Dermis blood vessel endothelial cell (primary cell): ENCODE measurements at places on chromosomes 4 and X. TPM values are rescaled to one million over a fixed set of nuclear protein-coding genes. Genes with fewer than 3 reads are reported as not detected.

DNA sequence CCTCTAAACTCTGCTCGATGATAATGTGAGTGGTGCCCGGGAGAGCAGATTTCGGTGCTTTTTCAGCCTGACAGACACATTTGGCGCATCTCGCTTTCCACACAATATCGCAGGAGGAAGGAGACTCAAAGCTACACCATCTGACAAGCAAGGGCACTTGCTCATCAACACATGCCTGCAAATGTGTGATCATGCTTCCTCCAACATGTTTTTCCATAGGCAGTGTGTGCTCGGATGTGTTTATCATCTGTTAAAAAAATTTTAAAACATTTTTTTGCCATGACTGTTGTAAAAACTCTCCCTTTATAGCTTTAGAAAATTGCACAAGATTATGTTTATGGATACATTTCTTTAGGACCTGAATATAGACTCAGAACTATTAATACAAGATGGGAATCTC, 170.3 kb upstream of the PUDP start:
- DNase-seq, result no peak

DNA sequence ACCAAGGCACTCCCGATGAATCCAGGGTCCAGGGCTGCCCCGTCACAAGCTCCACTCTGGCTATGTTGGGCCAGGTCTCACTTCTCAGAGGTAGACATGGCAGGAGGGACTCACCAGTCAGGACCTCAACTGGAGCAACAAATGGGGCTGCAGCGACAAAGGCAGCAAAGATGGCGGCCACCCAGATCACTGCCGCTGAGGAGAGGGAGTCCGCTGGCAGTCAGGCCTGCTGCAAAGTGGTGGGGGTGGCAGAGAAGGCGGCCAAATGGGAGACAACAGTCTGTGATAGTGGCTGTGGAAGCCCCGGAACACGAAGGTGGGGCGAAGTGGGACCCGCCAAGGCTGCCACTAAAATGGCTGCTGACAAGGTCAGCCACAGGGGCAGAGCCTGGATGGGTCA, 143.3 kb upstream of the RADX start:
- DNase-seq, result no peak

DNA sequence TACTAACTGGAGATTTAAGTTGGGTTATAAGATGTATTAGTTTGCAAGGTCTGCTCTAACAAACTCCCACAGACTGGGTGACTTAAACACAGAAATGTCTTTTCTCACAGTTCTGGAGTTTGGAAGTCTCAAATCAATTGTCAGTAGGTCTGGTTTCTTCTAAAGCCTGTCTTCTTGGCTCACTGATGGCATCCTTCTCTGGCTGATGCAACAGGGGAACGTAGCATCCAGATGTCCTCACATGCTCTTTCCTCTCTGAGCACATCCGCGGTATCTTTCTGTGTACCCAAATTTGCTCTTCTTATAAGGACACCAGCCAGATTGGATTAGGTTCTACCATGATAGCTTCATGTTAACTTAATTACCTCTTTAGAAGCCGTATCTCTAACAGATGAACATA, 63.2 kb upstream of the BMP3 start:
- DNase-seq, result no peak

DNA sequence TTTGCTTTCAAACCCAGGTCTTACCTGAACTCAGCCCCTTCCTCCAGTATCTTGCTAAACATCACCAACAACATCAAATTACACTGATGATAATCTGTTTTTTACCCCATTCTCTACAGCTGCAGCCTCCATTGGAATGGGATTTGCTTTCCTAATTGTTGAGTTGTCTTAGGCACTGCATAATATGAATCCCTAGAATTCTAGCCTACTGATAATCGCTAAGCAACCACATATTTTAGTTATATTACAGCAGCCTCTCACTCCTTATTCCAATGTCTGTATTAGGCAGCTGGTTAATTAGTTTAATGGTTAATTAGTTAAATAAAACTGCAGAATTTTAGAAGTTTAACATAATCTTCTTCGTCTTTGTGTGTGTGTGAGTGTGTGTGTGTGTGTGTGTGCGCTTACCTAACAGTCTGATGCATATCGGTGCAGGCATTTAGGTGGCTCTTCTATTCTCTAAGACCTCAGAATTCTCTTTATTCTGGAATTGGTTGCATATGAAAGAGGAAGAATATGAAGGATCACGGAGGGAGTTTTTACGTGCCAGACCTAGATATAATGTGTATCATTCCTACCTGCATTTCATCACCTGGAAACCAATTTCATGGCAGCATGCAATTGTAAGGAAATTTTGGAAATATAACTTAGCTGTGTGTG, 5.3 kb upstream of the COMMD8 start:
- no peak for DNase-seq

DNA sequence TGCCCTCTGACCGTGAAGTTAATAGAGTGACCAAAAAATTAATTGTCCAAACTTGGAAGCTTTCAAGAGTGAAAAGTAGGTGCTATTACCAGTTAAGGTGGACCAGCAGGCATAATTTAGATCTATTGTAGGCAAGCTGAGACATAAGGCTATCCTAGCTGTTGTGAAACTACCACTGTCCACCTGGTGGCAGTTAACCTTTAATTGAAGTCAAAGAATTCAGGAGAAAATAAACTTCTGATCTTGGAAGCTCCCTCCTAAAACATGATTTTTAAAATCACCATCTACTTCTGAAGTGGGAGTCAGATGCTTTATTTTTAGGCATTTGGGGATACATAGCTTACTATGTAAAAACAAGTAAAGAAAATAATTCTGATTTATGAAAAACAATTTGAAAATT, 636.3 kb upstream of the HTR2C start:
- DNase-seq, result no peak

- DNase-seq, result no peak
Measured at GRCh38 chrX:78527263-78527662, 131.9 kb downstream of the RTL3 start.

DNA sequence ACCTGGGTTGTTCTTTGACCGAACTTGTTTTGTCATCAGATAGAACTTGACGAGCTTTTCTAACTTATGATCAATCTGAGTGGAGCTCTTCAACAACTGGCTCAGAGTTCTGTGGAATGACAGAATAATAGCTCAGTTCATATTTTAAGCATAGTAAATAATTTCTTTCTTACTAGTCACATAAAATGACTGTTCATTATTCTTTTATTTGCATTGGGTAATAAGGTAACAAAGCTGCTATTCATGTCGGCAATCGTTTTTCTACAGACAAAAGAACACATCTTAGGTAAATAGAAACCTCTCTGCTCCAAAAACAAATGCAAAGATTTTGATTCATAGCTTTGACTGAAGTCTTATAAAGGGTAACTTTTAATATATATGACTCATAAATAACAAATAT, 57.3 kb upstream of the CXCL8 start:
- no peak for DNase-seq

- peak; percentile 66 for DNase-seq
Measured at GRCh38 chr4:124803641-124804040, 91.1 kb upstream of the ANKRD50 start.

- DNase-seq, result no peak
Measured at GRCh38 chrX:66408507-66408906, 230.4 kb downstream of the EDA2R start.

DNA sequence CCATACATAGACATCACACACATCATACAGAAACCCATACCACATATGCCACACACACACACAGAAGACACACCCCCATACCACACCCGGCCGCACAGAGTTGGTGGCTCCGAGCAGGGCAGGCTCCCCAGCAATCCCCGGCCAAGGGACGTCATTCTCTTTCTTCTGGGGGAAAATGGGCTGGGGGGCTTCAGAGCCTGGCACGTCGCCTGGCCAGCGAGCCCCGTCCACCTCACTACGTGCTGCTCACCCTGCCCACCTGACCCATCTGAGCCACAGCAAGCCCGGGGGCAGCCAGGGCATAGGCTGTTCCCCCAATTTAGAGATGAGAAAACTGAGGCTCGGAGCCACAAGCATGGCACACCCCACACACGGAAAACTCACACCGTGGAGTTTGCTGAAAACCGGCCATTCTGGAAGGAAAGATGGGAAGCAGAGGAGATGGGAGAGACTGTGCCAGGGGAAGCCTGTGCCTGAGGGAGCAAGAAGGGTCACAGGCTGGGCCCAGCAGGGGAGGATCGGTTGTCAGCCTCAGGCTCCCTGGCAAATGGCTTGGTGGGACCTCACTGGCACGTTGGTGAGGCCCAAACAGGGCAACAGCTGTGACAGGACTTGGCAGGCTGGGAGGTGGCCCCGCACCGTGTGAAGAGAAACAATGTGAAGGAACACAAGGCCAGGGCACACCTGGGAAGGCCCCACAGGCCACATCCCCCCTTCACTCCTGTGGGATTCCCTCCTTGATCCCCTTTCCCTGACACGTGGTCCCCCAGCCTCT, 73.2 kb downstream of the JAKMIP1 start:
- no peak for DNase-seq

GRCh38 chr4:81740487-81740886, 268.8 kb upstream of the RASGEF1B start:
- DNase-seq, result no peak

DNA sequence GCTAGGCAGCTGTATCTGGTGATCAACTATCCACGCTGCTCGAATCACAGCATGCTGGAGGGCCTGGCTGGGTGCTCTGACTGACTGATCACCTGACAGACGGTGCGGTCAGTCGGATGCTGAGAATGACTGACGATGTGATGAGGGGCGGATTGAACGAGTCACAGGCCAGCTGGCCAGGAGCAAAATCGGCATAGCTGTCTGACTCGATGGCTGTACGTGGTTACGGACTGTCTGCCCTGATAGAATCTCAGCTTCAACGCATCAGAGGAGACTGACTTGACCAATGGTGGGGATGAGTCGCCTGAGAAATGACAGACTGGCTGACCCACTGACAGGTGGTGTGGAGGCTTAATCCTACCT, 1.0 kb upstream of the SUV39H1 start:
- peak; percentile 17 for DNase-seq

DNA sequence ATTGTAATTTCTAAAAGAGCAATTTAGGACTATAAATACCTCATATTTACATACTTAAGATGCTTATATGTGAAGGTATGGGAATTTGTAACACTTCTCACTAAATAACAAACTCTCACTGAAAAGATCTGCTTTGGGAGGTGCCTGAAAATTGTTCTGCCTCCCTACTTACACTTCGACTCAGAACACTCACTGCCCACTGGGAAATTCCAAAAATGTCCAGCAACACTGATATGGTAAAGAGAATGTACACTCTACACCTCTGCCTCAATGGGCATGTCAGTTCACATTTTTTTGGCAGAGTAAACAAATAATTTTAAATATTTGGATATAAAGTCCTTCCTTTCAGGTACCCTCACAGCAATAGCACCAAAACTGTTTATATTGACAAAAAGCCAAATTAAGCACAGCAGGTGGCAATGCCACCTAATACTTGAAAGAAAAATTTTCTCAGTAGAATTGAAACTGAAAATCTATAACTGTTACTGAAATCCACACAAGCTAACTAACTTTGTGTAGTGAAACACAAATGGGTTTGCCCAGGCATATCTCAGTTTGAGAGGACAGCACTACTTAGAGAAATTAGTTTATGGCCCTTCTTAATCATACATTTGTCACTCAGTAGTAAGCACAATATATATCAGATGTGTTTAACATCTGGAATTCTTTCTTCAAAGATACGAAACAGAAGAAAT, 67.1 kb downstream of the PRDM5 start:
- DNase-seq, result no peak

DNA sequence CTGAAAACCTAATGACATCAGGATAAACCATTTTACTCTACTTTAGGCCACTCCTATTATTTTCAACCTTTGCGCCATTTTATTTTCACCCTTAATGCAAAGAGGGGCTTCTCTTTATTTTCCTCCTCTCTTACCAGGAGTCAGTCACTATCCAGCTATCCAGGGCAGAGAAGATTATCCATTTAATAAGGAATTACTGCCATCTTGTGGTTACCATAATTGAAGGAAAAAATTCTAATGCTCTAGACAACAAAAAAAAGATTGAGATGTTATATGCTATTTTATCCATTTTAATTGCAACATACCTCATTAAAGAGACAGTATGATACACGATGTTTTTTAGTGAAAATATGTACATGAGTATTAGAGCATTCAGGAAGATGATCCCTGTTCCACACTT, 514.5 kb upstream of the FAM241A start:
- DNase-seq, result peak; percentile 39

DNA sequence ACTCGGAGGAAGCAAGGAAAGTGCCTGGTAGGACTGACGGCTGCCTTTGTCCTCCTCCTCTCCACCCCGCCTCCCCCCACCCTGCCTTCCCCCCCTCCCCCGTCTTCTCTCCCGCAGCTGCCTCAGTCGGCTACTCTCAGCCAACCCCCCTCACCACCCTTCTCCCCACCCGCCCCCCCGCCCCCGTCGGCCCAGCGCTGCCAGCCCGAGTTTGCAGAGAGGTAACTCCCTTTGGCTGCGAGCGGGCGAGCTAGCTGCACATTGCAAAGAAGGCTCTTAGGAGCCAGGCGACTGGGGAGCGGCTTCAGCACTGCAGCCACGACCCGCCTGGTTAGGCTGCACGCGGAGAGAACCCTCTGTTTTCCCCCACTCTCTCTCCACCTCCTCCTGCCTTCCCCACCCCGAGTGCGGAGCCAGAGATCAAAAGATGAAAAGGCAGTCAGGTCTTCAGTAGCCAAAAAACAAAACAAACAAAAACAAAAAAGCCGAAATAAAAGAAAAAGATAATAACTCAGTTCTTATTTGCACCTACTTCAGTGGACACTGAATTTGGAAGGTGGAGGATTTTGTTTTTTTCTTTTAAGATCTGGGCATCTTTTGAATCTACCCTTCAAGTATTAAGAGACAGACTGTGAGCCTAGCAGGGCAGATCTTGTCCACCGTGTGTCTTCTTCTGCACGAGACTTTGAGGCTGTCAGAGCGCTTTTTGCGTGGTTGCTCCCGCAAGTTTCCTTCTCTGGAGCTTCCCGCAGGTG, 637 bp downstream of the AR start:
- no peak for DNase-seq

DNA sequence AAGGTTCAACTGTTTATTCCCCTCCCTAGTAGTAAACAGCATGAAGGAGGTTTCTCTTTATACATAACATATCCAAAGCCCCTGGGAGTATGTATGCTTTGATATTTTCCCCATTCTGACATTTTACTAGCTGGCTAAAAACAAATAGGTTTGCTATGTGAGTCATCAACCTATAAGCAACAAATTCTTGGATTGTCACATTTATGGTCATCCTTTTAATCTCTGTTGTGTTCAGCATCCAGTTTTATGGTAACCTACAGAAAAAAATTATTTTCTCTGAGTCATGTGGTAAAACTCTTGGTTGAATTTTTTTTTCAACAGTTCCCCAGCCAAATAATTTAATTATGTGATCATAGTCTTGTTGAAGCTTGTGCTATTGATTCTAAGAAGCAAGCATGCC, 734.1 kb downstream of the ADGRL3 start:
- no peak for DNase-seq

GRCh38 chr4:58961925-58962324, 1851.7 kb upstream of the IGFBP7 start:
- DNase-seq, result no peak

GPR119 gene
- not detected in 2 replicates for total RNA-seq

ADH1A gene
- total RNA-seq, result not detected in 2 replicates

GNL3L gene
- 35.4 and 65.5 TPM in 2 replicates for total RNA-seq

GAGE2A gene
- total RNA-seq, result not detected in 2 replicates

ARHGEF6 gene
- 16.5 TPM in 2 replicates for total RNA-seq

MSL3 gene
- 36.0 and 40.0 TPM in 2 replicates for total RNA-seq

ELF4 gene
- total RNA-seq, result 16.2 and 29.2 TPM in 2 replicates
